ENCODE measurements at places on chromosomes 1 and 21.
A peak's percentile ranks its signal among the peaks of the same experiment; 100 is the strongest.

- no peak for DNase-seq
Measured at GRCh38 chr1:119477710-119478109, 29.3 kb upstream of the HSD3B1 start.

DNA sequence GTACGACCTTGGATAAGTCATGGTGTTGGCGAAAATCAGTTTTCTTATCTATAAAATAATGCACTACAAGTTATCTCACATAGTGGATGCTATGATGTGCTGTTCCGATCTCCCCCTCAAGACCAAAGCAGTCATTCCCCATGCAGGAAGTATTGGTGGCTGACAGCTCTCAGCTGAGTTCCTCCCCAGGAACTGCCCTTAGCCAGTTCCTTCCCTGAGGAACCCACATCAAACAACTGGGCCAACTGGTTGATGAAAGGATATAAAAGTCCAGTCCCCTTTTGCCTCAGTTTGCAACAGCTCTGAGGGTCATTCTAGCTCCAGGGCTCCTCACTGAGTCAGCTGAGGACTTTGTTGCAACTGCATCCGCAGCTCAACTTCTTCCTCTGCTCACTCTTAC lies 16.1 kb upstream of the SLAMF1 start:
- no peak for DNase-seq

GRCh38 chr1:149936170-149936991 lies at the start of gene MTMR11:
Gene MTMR11 (minus strand): TSS chr1:149936879. CDS start chr1:149936647, 232 bp downstream.
- DNase-seq, result no peak

GRCh38 chr1:15849775-15850324 lies 2.3 kb downstream of the SPEN start:
- DNase-seq, result peak; percentile 54

DNA sequence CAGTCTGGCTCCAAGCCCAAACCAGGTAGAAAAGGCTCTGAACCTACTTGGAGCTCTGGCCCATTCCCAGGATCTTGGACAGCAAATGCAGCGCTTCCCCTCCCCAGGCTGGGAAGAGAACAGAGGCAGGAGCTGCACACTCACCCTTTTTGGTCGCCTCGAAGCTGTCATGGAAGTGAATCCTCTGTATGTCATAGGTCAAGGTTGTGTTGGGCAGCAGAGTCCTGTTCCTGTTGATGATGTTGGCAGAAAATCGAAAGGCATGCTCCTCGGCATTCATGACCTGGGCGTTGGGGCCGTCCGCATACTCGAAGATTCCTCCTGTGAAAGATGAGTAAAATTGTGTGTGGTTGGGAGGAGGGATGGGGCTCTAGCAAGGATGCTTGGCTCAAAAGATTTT lies 143.5 kb downstream of the GRIK3 start:
- DNase-seq, result no peak

- DNase-seq, result no peak
Measured at GRCh38 chr1:95312181-95312580, 78.2 kb downstream of the RWDD3 start.

DNA sequence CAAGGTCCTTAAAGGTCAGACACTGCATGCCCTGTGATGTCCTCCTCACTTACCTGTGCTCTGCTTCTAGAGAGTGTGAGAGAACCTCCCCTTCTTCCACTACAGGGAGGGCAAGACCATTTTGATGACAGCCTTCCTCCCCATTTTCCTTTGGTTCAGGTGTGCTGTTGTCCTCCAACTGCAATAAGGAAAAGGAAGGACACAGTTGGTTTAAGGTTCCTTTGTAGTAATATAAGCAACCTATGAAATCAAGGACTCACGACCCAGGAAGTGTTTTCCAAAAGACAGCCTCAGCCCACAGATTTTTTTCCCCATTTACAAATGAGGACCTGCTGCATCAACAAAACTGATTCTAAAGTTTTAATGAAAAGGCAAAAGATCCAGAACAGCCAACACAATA lies 6.6 kb upstream of the CCDC17 start:
- no peak for DNase-seq

DNA sequence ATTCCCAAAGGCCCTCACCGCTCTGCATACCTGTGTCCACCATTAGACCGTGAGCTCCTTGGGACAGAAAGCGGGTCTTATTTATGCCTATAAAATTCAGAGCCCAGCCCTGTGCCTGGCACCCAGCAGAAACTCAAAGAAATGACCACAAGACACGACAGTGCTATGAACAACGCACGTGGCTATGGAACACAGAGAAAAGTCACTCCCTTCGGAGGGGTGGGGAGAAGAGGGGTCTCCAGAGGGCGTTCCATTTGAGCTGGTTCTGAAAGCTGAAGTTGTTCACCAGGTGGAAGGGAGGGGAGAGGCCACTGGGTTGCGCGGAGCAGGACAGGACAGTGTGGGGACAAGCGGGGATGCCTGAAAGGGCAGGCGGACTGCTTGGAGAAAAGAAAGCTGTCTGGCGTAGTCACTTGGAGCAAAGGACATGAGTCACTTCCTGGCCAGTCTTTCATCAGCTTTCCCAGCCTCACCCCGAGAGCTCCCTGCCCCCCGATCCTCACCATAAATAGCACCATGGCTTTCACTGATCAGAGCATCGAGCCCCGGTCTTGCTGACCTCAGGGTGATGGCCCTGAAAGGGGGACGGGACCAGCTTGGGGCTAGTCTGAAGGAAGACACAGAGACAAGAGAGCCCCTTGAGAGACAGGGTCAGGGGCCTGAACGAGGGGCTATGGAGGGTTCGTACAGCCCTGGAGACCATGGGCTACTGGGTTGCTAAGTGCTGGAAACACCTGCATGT lies 28.5 kb downstream of the ECE1 start:
- no peak for DNase-seq

DNA sequence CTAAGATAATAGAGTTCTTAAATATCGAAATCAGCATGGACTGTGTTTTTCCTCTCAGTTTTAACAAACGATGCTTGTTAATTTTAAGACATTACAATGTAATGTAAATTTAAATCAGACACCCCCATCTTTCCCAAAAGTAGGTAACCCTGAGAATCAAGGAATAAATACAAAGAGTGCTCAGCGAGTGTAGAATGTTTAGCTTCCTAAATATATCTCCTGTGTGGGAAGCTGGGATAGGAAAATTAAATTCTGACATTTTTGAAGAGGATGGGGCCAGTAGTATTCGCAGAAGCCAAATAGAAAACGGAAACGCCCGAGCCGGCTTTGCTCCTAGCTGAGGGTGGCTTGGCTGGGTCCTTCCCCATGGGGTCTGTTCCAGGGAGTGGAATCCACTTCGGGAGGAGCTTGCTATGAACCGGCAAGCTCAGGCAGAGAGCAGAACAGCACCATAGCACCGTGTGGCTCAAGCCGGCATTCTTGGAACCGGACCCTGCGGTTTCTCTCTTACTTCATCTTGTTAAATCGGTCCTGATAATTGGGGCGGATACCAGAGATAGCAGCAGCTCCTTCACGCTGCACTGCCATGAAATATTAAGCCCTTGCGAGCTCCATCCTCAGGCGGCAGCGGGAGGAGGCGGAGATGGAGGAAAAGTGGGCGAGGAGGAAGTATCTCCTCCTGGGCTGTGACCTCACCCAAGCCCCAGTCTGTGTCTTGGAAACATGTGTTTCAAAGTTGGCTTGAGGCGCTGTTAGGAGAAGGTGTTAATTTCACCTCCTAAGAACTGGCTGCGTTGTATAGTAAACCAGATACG lies 24.9 kb downstream of the MAP3K7CL start:
- DNase-seq, result no peak

DNA sequence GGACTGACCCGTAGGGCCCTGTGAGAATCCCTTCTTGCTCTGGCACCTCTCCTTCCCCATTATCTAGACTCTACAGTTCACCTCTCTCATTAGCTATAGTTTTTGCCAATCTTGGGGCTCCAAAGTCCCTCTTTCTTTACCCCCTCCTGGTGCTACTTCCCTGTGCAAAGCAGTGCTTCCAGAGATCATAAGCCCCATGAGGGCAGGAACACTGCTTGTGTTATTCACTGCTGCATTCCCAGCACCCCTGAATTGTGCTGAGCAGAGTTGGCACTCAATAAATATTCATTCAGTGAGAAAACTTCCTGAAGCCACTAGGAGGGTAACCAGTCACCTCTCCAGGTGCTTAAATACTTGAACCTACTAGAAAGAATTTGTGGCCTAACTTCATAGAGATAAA lies 2.1 kb upstream of the H3-3A start:
- DNase-seq, result no peak

GRCh38 chr21:36591326-36591970 lies 107.5 kb upstream of the SIM2 start:
- no peak for DNase-seq

GRCh38 chr1:115649964-115650363 lies 8.2 kb downstream of the VANGL1 start:
- DNase-seq, result no peak

DNA sequence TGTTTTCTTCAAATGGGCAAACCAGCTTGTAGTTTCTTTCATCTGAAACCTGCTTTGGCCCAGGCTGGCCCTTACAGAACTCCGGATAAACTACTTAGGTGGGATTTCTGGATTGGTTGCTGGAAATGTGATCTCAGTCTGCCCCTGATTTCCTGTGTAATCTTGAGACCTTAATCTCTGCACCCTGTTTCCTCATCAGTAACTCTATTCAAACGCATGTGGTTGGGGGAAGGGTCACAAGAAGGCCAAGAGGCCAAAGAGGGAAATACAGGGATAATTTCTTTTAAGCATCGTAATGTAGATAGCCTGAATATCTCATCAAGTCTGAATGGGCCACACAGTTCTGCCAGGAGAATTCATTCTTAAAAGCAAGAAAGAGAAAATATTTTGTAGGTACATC lies 483.6 kb downstream of the LTN1 start:
- no peak for DNase-seq

GRCh38 chr21:27595716-27596115 lies 628.8 kb upstream of the ADAMTS5 start:
- DNase-seq, result no peak

- DNase-seq, result no peak
Measured at GRCh38 chr21:44955798-44956175, 16.0 kb downstream of the SLX9 start.

GRCh38 chr1:184329245-184329953 lies 57.4 kb upstream of the C1orf21 start:
- no peak for DNase-seq

DNA sequence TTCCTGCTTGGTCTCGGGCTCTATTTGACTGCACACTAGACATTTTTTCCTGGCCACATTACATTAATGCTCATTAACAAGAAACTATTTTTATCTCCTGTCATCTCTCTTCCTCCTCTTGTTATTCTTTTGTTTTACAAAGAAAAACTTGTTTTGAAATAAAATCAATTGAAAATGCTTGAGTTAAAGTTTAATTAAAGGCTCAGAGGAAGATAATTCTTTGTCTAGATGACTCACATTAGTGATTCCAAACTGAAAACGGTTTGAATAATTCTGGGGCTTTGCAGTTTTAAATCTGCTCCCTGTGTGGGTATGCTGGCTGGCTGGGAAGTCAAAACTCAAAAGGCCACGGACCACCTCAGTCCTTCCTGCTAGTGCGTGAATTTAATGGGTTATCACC lies 29.6 kb downstream of the RGS5 start:
- DNase-seq, result no peak

- no peak for DNase-seq
Measured at GRCh38 chr1:54007613-54008012, 10.4 kb downstream of the LDLRAD1 start.

DNA sequence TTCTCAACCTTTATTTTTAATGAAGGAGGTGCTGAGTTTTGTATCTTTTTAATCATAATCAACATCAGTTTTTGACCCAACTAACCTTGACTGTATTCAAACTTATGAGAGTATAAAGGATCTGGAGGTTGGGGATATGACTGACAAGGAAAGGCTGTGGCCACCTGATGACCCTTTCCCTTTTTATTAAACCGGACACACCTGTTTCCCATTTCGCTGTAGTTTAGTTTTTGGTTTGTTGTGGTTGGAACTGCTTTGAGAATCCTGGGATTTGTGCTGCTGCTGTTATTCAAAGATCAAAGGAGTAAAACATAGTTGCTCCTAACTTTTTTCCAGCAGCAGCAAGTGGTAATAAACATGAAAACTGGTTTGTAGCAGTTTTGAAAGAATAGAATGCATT lies 12.4 kb downstream of the PRPF38A start:
- no peak for DNase-seq

DNA sequence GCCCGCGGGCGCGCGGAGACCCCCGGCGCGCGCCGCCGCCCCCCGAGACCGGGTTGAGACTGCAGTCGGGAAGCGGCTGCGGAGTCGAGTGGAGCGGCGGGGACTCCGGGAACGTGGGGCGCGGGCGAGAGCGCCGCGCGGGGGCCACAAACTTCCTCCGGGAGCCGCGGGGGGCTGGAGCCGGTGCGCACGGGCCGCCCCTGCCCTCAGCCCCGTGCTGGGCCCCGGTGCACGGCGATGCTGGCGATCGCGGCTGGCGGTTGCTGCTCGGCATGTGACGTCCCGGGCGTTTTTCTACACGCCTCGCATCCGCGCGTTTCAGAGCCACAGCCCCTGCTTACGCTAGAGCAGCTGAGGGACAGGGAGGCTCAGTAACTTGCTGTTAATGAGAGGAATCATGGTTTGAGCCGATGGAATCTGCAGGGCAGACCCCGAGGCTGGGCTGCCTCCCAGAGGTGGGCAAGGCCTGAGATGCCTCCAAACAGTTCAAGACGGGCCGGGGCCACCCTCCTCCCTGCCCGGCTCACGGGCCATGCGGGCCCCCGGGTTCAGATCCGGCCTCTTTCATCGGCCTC lies 520 bp downstream of the TMEM201 start:
- DNase-seq, result no peak

DNA sequence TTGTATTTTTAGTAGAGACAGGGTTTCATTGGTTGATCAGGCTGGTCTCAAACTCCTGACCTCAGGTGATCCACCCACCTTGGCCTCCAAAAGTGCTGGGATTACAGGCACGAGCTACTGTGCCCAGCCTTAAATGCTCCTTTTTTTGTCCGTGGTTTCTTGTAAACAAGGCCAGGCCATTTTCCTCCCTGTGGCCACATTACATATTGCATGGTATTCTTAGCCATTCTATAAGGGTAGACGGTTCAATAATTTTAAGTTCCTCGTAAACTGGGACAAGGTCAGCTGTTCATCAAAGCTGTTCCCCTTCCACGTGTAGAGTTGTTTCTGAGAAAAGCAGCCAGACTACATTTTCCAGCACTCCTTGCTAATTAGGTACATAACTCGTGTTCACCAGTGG lies 10.3 kb upstream of the LUZP1 start:
- DNase-seq, result no peak
